ENCODE measurements at places on chromosomes 13 and 19.
A peak's percentile ranks its signal among the peaks of the same experiment; 100 is the strongest.

- DNase-seq = peak; percentile 62
Measured at GRCh38 chr19:53037101-53038097, 7.1 kb upstream of the ERVV-2 start.

GRCh38 chr13:108352599-108352998 lies 83.1 kb downstream of the TNFSF13B start:
- DNase-seq = no peak

DNA sequence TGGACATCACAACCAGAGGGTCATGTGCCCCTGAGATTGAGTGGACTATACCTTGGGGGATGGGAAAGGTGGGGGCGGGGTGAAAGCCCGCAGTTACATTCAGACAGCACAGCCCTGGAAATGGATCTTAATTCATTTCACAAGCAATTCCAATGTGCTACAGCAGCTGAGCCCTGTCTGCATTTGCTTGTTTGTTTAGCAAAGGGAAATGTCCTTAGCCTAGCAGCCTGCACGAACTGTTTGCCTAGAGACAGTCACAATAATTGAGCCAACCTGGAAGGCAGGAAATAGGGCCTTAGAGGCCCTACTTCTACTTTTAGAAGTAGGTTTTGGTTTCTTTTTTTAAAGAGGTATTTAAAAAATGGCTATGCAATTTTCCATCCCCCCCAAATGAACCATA lies 177.3 kb upstream of the KL start:
- DNase-seq = no peak

GRCh38 chr19:9406798-9407352 lies 28.5 kb downstream of the ZNF266 start:
- peak; percentile 92 for DNase-seq

DNA sequence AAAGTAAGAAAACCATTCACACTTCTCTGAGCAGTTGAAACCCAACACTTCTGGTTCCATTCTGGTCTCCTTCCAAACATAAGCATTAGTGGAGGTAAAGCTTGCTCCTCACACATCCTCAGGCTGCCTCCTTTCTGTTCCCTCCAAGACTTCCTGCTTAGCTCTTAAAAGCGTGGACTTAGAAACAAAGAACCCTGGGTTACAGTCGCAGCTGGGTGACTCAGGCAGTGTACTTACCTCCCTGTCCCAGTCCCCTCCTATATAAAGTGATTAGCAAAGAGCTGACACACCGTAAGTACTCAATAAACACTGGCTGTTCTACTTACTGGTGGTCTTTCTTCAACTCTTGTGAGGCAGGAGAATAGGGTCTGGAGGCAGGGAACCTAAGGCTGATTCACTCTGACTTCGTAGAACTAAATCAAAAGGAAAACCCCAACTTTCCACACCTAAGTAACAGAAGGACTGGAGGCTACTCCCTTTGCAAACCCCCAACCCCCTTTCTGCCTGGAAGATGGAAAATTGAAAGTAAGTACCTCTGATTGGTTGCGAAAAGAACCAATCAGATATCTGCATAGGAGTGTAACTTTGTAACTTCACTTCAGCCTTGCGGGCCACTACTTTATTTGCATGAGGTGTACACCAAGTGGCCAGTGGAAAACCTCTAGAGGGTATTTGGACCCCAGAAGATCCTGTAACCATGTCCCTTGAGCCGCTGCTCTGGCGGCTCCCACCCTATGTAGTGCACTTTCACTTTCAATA lies 165.4 kb downstream of the SUCLA2 start:
- DNase-seq = no peak

DNA sequence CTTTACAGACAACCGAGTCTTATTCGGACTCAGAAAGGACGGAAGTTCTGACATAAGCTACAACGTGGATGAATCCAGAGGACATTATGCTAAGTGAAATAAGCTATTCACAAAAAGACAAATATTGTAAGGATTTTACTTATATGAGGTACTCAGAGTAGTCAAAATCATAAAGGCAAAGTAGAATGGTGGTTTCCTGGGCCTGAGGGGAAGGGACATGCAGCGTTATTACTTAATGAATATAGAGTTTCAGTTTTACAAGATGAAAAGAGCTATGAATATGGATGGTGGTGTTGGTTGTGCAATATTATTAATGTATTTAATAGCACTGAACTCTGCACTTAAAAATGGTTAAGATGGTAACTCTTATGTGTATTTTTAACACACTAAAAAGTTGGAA lies 419.1 kb upstream of the SGCG start:
- no peak for DNase-seq

GRCh38 chr19:40331052-40331451 lies 17.1 kb downstream of the C19orf47 start:
- DNase-seq = no peak

- DNase-seq = no peak
Measured at GRCh38 chr13:94269557-94269956, 209.9 kb downstream of the DCT start.

DNA sequence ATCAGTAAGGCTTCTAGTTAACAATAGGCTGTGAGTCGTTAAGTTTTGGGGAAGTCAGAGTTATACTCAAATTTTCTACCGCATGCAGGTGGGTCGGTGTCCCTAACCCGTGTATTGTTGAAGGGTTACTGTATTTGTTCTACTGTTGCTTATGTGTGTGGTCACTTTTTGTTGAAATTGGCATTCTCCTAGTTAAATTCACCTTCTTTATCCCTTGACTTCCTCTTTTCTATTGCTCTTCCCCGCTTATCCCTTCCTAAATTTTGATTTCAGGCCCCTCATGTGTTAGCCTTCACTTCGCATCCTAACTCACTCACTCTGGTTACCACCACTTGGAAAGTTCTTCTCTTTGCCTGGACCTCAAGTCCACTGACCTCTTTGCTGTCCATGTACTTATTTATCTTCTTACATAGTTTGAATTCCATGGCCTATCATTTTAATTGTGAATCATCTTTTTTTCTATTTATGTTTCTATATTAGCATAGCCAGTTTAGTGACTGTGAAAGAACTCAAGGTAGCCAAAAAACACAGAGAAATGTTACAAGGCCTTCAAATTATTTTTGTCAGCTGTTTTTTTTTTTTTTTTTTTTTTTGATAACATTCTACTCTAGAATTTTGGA lies 52.9 kb downstream of the NDFIP2 start:
- peak; percentile 24 for DNase-seq

- no peak for DNase-seq
Measured at GRCh38 chr19:18304208-18304457, 18.7 kb downstream of the LSM4 start.

GRCh38 chr19:41427647-41428480 lies 690 bp upstream of the B3GNT8 start:
- no peak for DNase-seq

DNA sequence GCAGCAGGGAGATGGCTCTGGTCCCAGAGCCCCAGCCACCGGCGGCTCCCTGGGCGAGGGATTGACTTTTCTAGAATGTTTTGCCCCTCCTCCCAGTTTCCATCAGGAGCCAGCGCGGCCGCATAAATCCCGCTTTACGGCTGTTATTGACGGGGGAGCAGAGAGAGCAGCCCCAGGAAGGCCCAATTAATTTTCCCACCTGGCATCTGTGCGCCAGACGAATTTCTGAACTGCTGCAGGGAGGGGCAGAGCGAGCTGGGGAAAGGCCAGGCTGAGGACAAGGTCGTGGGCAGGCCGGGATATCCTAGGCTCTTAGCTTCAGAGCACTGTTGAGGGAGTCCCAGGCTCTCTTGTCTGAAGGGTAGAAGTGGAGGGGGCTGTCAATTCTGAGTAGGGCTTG lies 24.7 kb downstream of the ZNRF4 start:
- DNase-seq = no peak

DNA sequence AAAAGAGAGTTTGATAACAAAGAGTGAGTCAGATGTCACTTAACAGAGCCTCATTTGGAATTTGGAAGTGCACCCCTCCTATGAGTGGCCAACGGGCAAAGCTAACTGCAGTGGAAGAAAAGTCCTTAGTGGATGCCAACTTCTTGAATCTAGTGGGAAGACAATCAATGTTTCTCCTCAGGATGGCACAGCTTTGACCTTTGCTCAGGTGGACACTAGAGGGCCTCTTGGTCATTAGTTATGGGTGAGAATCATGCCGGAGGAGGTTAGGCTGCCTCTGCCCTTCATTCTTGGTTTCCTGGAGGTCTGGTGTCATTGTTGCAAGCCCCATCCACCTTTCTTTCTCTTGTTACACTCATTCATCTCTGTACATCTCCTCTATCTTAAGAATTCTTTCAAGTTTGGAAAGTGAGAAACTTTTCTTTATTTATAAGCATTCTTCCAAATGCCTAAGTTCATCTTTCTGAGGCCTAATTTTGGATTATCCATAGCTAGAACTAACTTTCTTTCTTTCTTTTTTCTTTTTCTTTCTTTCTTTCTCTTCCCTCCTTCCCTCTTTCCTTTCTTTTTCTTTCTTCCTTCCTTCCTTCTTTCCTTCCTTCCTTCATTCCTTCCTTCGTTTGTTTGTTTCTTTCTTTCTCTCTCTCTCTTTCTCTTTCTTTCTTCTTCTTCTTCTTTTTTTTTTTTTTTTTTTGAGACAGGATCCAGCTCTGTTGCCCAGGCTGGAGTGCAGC lies 327.2 kb upstream of the TSHZ3 start:
- peak; percentile 4 for DNase-seq

- DNase-seq = peak; percentile 6
Measured at GRCh38 chr13:74046431-74046830, 87.8 kb downstream of the KLF12 start.

DNA sequence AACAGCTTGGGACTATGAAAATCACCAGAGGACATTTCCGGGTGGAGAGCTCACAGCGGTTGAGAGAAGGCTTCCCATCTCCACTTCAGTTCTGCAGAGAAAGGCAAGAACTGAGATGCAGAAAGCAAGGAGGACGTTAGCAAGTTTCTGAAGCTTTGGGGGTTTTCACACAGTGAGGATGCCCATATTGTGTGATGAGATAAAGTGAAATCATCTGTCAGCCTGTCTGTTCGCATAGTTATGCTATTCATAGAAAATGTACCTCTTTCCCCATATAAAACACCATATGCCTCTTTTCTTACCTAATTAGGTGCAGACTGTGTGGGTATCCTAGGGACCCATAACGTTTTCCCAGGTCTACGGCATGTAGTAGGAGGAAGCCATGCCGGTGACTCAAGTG lies 27.5 kb downstream of the ZIC5 start:
- no peak for DNase-seq

DNA sequence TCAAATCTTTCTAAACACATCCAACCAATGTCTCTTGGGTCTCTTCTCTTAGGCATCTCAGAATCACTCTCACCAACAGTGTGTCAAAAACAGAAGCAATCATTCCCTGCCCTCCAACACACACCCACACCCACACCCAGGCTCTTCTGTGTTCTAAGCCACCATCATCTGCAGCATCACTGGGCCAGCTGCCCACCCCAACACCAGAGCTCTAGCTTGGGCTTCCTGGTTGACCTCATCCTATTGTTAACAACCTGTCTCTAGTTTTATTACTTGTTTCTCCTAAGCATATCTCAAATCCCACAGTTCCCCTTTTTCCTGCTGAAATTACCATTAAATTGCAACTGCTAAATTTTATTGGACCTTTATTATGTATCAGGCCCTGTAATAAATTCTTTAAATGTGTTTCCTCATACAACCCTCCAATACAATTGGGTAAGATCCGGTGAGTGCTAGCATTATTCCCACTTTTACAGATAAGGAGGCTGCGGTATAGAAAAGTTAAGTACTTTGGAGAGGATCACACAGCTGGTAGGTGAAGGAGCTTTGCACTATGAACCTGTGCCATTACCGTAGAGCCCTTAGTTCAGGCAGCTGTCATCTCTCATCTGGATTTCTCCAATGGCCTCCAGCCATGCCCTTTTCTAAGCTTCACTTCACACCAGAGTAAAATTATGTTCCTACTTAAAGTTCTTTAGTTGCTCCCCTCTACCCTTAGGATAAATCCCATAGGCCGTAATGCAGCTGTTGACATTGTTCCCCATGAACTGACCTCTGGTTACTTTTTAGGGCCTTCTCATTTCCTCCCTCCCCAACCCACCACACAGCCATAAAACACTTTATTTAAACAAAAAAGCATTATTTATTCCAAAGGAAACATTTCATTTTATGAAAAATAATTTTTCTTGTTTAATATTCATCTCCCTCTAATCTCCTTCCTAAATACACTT lies 227.7 kb downstream of the B3GLCT start:
- DNase-seq = no peak

- no peak for DNase-seq
Measured at GRCh38 chr19:6467384-6467783, 3.3 kb downstream of the CRB3 start.

DNA sequence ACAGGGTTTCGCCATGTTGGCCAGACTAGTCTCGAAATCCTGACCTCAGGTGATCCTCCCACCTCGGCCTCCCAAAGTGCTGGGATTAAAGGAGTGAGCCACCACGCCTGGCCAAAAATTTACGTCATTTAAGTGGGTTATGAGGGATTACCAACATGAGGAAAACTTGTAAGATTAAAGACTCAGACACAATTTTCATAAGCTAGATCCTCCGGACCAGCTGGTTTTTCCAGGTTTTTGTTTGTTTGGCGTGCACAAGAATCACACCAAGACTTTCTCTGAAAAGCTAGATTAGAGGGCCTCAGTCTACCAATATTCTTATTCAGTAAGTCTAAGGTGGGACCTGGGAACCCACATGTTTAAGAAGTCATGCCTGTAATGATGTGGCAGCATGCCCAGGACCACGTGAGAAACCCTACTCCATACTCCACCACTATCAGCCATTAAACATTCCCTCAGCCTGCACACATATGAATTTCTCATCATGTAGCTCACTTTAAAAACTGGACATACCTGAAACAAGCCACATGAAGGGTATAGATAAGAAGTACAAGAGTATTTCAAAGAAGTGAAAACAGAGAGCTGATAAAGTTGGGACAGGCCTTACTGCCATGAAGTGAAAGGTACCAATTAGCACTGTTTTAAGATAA lies 25.7 kb downstream of the DIAPH3 start:
- DNase-seq = no peak

DNA sequence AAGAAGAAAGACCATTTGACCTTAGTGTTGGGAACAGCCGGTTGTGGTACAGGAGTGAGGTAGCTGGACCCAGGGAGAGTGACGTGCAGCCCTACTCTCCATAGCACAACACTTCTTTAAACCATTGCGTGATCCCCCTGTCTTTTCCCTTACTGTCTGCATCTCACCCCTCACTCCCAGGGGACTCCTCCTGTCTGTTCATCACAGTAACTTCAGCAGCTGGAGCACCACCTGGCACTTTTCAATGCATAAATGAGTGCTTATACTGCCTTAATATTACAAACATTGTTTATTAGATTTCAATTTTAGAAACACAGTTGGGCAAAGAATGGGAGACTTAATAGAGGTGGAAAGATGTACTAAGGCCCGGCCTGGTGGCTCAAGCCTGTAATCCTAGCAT lies 285.5 kb downstream of the UQCRFS1 start:
- DNase-seq = no peak

- no peak for DNase-seq
Measured at GRCh38 chr13:111327730-111328573, 7.5 kb downstream of the TEX29 start.

- peak; percentile 91 for DNase-seq
Measured at GRCh38 chr19:13093407-13094105, 9.1 kb downstream of the LYL1 start.

- DNase-seq = no peak
Measured at GRCh38 chr13:23392925-23393645, 40.4 kb downstream of the SACS start.

GRCh38 chr19:34179066-34179465 lies 6.8 kb downstream of the LSM14A start:
- no peak for DNase-seq
